ENCODE measurements at places on chromosomes 2 and 18.

GRCh38 chr2:6474161-6475140 is 391.3 kb downstream of the CMPK2 start:
- DNase-seq, result no peak

DNA sequence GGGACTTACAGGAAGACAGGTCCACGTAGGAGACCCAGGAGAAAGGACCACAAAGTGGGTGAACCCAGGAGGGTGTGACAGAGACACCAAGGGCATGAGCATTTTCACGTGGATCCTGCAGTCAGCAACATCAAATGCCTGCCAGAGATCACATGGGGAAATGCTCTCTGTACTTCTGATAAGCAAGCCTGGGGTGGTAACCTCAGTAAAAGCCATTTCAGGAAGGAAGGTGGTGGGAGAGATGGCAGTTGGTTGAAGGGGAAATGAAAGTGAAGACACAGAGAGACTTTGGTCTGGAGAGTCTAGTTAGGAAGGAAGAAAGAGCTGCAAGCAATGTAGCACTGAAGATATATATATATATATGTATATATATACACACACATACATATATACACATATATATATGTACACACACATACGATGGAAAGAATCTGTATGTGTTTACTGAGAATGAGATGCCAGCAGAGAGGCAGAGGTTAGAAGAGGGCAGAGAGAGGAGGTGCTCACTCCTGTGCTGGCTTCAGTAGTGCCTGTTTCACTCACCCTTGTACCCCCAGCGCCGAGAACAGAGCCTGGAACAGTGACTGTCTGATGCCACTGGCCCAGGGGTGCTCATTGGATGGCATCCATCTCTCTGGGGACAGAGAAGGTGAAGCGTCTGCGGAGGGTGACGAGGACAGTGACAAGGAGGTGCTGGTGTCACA is 314.9 kb downstream of the AFF3 start:
- no peak for DNase-seq

DNA sequence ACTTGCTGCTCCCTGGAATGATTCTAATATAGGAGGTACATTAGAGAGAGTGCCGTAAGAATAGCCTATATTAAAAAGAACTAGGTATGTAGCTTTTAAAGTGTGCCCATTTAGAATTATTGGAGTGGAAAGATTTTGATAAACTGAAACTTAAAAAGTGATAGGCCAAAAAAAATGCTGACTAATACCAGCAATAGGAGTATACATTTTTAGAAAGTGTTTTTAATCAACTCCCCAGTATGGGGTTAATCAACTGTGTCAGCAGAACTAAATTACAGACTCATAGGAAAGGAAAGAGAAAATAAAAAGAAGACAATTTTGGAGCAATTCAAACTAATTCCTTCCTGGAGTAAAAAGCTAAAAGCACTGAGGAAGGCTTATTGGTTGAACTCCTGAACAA is 13.3 kb upstream of the MEIS1 start:
- no peak for DNase-seq

DNA sequence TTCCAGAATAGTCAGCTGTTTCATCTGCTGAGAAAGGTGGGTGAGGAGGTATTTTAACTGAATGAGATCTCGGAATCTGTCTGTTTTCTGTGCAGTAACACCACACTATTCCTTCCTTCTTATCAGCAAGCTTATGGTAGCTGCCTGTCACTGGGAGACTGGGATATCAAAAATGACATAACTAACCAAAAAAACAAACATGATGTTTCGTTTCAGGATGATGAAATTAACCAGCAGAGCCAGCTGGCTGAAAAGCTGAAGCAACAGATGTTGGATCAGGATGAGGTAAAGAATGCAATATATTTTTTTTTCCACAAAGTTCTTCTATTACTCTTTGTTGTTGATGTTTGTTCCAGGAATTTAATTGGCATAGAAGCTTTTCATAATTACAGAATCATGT is 59.8 kb upstream of the LYPD6B start:
- no peak for DNase-seq

DNA sequence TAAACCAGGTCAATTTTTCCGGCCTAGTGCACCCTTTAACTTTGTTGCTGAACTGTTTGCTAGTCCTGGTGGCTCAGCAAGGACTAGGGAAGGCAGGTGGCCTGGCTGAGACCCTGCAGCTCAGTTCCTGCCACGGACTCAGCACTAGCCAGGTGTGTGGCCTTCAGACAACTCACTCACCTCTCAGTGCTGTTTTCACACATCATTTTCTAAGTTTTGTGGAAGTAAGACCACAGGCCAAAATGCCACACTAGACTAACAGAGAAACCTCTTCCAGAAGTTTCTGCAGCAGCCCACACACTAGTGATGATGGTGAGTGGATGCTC is 65.9 kb upstream of the SLC1A4 start:
- DNase-seq, result no peak

- no peak for DNase-seq
Observed at GRCh38 chr18:62505669-62506494, 16.9 kb upstream of the ZCCHC2 start.

GRCh38 chr2:181203412-181203811 is 223.0 kb downstream of the UBE2E3 start:
- peak; percentile 89 for DNase-seq

- DNase-seq, result peak; percentile 33
Observed at GRCh38 chr2:200138391-200139124, 167.9 kb upstream of the SPATS2L start.

GRCh38 chr2:87401726-87402345 is 346.1 kb upstream of the PLGLB2 start:
- no peak for DNase-seq

DNA sequence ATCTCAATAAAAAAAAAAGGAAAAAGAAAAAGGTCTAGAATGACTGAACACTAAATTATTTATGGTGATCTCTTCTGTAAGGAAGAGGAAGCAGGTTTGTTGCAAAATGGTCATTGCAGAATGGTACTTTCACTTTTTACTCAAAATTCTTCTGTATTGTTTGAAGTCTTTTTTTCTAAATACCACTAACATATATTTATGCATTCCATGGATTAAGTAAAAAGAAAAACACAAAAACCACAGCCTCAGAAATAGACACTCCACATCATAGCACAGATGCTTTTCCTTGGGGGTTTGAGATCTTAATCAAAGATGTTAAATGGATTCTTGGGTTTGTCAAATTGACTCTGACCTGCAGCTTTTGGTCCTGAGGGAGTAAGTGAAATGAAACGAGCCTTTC is 47.4 kb downstream of the RHOB start:
- no peak for DNase-seq

GRCh38 chr2:220194630-220195584 is 567.5 kb downstream of the SLC4A3 start:
- DNase-seq, result peak; percentile 18

DNA sequence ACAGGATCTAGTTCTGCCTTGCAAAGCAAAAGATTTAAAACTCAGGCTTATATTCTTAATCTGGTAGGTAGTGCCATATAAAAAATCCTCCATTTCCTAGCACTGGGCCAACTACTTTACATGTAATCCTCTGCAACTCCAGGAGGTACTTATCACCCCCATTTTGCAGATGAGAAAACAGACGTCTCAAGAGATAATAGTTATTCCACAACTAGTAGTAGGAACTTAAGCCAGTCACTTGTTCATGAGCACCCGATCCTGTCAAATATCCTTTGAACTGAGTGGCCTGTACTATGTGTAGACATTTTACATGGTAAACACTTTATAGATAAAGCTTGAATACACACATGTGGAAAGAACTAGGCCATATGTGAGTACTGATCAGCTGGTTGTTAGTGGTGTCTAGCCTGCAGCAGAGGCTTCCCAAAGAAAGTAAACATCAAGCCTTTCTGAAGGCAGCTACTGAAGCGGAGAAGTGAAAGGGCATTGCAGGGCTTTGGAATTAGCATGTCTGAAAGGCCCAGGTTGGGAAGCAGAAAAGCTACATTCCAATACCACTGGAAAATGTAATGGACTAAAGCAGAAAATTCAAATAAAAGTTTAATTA is 48.0 kb downstream of the NAB1 start:
- DNase-seq, result no peak

DNA sequence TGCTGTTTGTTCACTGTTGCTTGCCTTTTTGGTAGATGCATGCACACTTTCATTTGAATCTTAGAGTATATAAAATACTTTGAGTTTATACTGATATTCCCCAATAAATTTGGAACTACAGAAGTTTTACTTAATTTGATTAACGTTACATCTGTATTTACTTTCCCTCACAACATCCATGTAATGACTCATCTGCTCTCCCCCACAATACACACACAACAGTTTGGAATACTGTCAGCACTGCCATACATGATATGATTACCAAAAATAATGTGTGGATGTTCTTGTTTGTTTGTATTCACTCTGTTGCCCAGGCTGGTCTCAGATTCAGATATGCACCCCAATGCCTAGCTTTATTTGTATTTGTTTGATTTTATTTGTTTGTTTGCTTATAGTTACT is 144.2 kb downstream of the WDR7 start:
- no peak for DNase-seq

- no peak for DNase-seq
Observed at GRCh38 chr2:109062145-109062858, 66.7 kb upstream of the SH3RF3 start.

DNA sequence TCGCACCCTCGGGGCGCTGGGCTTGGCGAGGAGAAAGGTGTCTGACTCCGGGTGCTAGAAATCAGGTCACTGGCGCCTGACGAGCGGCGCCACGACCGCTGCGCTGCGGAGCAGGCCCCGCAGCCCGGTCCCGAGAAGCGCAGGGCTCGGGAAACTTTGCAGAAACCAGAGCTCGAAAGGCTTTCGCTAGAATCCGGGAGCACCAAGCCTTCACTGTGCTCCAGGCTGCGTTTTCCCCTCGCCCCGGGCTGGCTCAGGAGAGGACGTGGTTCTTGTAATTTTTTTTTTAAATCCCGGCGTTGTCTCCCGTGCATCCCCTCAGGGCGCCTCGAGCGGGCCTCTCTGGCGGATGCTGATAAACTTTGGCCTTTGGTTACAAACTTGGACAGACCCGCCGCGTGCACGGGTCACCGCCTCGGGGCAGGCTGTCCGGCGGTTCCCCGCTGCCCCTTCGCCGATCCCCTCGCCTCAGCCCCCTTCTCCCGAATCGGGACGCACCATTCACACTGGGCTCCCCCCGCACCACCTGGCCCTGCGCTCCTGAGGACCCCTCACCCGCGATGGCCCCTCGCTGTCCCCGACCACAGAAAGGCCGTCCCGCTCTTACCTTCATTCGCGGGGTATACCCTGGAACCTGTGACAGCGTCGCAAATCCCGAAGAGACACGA is 419 bp downstream of the EPHA4 start:
- peak; percentile 32 for DNase-seq

GRCh38 chr2:177693658-177694339 is 301.2 kb downstream of the AGPS start:
- no peak for DNase-seq

GRCh38 chr2:218125626-218126080 is at the start of gene CXCR2:
Gene CXCR2 (plus strand): TSS chr2:218126028. CDS start chr2:218134802, 8,774 bp downstream.
- no peak for DNase-seq

DNA sequence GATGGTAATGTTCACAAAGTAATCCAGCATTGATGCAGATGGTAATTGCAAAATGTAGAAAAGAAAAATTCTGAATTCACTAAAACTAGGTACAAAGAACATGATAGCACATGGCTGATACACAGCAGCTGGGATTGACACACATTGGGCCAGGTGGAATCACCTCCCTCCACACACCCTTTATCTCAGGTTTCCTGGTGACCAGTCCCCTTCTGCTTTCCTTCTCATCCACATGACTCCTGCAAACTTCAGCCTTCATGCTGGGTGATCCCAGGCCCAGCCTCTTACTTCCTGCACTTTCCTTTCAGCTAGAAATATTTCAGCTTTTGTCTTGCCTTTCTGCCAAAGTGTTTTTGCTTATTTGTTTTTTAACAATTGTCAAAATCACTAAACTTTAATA is 246.9 kb downstream of the LNPK start:
- DNase-seq, result no peak

- DNase-seq, result no peak
Observed at GRCh38 chr2:151085181-151085611, 176.5 kb downstream of the RBM43 start.

GRCh38 chr2:144310484-144310883 is 209.4 kb downstream of the ZEB2 start:
- no peak for DNase-seq

DNA sequence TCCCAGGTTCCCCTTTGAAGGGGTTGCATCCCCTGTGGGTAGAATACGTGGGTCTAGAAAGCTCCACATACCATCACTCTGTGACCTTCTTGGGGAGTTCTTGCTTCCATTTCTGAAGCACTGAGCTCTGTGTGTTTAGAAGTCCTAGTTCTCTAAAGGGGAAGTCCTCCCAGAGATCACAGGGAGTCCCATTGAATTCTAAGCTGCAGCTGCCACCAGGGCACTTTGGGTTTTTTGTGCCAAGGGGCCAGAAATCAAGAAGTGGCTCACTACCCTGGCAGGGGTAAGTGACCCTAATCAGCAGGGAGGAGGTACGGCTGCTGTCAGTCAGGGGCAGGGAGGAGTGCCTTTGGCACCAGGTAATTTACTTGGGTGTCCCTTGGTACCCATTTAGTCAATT is 70.9 kb downstream of the EHD3 start:
- no peak for DNase-seq

DNA sequence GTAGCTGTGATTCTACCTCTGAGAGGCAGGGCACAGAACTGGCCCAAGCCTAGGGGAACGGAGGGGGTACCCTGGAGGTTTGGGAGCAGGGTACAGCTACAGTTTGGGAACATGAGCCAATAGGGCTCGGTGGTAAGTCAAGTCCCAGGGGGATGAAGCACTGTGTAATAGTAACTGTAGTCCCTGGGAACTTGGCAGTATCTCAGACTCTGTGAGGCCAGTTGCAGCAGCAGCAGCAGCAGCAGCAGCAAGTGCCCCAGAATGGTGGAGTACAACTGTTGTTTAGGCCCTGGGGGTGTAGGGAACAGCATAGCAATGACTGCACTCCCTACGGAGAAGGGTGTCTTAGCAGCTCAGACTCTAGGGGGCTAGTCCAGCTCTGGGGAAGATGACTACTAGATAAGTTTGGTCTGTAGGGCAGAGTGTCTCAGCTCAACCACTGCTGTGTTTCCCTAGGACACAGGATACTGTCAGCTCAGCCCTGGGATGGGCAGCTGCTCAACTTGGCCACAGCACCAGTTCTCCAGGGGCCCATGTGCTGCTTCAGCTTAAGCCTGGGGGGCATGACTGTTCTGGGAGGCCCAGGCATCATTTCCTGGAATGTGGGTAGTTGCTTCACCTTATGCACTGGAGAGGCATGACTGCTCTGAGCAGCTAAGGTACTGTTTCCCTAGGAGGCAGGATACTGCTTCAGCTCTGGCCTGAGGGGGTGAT is 20.5 kb downstream of the CARF start:
- DNase-seq, result no peak

GRCh38 chr18:48500517-48500916 is 38.3 kb upstream of the CTIF start:
- DNase-seq, result no peak

- no peak for DNase-seq
Observed at GRCh38 chr18:36302676-36303075, 5.2 kb downstream of the FHOD3 start.

DNA sequence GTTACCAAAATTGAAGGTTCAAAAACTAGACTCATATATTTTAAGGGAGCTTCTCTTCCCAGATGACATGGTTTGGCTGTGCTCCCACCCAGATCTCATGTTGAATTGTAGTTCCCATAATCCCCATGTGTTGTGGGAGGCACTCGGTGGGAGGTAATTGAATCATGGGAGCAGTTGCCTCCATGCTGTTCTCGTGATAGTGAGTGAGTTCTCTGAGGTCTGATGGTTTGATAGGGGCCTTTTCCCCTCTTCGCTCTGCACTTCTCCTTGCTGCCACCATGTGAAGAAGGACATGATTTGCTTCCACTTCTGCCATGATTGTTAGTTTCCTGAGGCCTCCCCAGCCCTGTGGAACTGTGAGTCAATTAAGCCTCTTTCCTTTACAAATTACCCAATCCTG is 140.1 kb downstream of the MAIP1 start:
- no peak for DNase-seq

- DNase-seq, result no peak
Observed at GRCh38 chr2:147250652-147251356, 594.0 kb upstream of the ACVR2A start.

All from brain microvascular endothelial cell (primary cell).